Left renal pelvis (tissue), 4 donors: ENCODE measurements at places on chromosomes 16 and 17. TPM values are rescaled to one million over a fixed set of nuclear protein-coding genes. Genes with fewer than 3 reads are reported as not detected.

DNA sequence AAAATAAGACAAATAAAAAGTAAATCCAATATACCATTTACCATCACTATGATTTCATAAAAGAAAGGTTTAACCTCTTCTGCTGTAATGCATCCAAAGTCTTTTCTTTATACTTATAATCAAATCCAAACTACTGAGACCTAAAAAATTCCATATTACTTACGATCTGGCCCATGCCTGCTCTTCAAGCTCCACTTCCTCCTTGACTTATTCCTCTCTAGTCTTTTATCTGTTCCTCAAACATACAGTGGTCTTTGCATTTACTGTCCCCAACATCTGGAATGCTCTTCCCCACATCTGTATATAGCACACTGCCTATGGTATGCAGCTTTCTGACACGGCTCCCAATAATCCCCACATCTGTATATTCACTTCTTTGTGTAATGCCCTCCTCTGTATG is 33.8 kb downstream of the PCTP start:
- no peak for DNase-seq

CDC27 gene
- 68.1 TPM for polyA plus RNA-seq

GRCh38 chr17:43398724-43399595 is at the start of gene ARL4D:
TSS of gene ARL4D (plus strand) at chr17:43398993. CDS start at chr17:43399733, 740 bp downstream.
- DNase-seq, result no peak

PSME3IP1 gene
- polyA plus RNA-seq, result 78.3 TPM

DNA sequence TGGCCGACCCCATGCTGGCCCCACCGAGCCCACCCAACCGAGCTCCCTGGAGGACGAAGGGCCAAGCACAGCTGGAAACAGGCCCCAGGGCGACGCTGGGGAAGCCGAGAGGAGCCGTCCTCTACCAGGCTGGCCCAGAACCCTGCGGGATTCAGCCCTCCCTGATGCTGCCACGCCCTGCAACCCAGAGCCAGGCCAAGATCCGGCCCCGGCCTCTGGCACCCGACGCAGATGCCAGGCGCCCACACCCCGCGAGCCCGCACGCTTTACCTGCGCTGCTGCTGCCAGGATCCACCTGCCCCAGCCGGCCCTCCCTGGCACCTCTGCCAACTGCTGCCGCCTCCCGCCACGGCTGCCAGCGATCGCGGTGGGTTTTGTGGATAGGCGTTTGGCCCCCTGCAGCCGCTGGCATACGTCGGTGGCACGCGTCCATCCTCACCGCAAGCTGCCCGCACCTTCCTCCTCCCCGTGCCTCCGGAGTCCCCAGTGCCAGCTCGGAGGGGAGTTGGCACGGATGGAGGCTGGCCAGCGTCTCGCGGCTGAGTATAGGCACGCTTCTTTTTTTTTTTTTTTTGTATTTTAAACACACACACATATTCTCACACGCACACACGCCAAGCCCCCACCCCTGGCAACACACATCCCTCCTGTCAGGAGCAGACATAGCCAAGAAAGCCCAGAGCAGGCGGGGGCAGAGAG is 41.3 kb upstream of the ACSF3 start:
- no peak for DNase-seq

CBX1 gene
- polyA plus RNA-seq, result 202 TPM

- DNase-seq, result no peak
Observed at GRCh38 chr17:37735165-37735564, 9.7 kb downstream of the HNF1B start.

GRCh38 chr16:31471875-31472708 is at the start of gene TGFB1I1:
TSS of gene TGFB1I1 (plus strand) at chr16:31472152. CDS start at chr16:31472189, 37 bp downstream.
- DNase-seq, result no peak

POLG2 gene
- polyA plus RNA-seq, result 26.8 TPM
